ENCODE measurements at places on chromosomes 16 and 17.
A peak's percentile ranks its signal among the peaks of the same experiment; 100 is the strongest.

GRCh38 chr17:8708025-8708461 is 36.6 kb downstream of the CCDC42 start:
- no peak for DNase-seq

DNA sequence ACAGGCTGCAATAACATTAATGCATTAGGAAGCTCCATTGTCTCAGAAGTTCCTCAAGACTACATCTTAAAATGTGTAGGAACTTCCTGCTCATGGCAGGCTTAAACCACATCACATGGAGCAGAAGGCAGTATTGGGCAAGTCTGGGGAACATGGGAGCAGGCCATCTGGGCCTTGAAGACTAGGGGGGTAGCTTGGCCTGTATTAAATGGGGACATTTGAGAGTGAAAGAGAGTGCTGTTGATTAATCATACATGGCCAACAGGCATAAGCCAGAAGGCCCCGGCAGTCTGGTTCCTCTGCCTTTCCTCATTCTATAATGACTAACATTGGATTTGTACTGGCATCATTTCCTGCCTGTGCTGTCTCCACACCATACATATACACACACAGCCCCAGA is 25.2 kb upstream of the SLC5A11 start:
- DNase-seq: no peak

- DNase-seq: no peak
Measured at GRCh38 chr17:27457731-27458523, 1.7 kb downstream of the KSR1 start.

DNA sequence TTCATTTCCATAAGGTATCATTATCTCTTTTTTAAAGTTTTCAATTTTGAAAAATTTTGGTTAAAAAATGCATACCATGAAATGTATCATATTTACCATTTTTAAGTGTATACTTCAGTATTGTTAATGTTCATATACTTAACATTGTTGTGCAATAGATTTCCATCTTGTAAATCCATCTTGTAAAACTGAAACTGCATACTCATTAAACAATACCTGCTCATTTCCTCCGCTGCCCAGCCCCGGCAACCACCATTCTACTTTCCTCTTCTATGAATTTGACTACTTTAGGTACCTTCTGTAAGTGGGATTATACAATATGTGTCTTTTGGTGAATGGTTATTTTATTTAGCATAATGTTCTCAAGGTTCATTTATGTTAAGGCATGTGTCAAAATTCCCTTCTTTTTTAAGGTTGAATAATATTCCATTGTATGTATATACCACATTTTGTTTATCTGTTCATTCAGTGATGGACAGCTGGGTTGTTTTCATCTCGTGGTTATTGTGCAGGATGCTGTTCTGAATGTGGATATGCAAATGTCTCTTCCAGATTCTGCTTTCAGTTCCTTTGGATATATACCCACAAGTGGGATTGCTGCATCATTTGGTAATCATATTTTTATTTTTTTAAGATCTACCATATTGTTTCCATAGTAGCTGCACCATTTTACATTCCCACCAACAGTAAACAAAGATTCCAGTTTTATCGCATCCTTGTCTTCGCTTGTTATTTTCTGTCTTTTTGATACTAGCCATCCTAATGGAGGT is 6.7 kb downstream of the CCL2 start:
- DNase-seq: no peak

- no peak for DNase-seq
Measured at GRCh38 chr17:37138571-37139120, 189.9 kb downstream of the AATF start.

GRCh38 chr16:70638814-70639792 is 7.3 kb upstream of the IL34 start:
- no peak for DNase-seq

DNA sequence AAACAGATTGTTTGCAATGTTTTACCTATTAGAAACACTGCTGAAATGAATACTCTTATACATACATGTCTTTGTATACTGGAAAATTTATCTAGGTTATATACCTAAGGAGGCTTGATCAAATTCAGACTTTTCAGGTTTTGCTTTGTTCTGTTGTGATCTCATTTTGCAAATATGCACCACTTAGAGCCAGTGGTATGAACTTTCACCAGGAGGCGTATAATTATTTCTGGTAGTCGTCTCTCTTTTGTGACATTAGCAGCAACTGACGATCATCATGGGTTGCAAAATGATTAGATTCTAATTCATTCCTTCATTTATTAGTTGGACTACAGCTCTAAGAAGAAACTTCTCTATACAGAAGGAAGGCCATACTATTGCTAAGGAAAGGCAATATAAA is 26.9 kb downstream of the AP1G1 start:
- DNase-seq: no peak

DNA sequence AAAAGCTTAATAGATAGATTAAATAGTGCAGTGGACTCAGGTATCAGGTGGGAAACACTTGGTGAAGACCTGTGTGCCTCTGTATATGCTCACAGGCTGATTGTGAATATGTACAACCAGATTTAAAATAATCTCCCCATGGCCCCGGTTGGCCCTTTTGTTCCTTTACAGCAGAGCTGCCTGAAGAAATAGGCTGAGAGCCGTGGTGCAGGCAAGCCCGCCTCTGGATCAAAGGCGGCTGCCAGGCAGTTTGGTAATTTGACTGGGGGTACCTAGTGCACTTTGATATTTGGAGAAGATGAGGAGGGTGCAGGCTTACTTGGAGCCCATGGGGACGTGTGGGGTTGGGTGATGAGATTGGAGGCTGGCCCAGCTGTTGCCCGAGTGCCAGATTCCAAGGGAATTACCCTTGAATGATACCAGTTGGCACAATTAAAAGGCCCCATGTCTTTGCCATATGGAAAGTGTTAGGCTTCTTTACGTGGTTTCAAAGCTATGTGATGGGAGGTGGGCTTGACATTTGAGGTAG is 5.0 kb downstream of the NKD1 start:
- DNase-seq: no peak

DNA sequence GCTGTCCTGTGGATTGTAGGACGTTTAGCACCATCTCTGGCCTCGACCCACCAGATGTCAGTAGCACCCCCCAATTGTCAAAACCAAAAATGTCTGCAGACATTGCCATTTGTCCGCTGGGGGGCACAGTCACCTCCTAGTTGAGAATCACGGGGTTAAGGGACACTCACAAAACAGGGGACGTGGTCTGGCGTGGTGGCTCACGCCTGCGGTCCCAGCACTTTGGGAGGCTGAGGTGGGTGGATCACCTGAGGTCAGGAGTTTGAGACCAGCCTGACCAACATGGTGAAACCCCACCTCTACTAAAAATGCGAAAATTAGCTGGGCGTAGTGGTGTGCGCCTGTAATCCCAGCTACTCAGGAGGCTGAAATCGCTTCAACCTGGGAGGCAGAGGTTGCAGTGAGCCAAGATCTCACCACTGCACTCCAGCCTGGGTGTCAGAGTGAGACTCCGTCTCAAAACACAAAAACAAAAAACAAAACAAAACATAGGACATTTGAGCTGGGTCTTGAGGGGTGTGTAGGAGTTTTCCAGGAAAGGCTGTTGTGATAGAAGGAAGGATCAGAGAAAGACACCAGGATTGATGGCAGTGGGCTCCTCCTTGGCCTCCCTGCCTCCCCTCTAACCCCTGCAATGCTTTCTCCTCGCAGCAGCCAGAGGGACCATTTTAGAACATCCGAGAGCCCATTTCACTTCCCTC is 171.8 kb upstream of the GSE1 start:
- DNase-seq: no peak

GRCh38 chr16:20884240-20884556 is 16.0 kb downstream of the DCUN1D3 start:
- DNase-seq: peak; percentile 5

GRCh38 chr16:54696522-54696921 is 234.1 kb upstream of the IRX5 start:
- no peak for DNase-seq

DNA sequence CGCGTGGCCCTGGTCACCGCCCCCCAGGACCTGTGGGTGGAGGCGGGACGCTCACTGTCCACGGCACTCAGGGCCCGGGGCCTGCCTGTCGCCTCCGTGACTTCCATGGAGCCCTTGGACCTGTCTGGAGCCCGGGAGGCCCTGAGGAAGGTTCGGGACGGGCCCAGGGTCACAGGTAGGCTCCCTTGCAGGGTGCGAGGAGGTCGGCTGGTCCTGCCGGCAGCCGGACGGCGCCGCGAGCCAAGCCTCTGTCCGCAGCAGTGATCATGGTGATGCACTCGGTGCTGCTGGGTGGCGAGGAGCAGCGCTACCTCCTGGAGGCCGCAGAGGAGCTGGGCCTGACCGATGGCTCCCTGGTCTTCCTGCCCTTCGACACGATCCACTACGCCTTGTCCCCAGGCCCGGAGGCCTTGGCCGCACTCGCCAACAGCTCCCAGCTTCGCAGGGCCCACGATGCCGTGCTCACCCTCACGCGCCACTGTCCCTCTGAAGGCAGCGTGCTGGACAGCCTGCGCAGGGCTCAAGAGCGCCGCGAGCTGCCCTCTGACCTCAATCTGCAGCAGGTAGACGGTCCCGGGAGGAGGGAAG is 1.3 kb downstream of the GUCY2D start:
- no peak for DNase-seq

DNA sequence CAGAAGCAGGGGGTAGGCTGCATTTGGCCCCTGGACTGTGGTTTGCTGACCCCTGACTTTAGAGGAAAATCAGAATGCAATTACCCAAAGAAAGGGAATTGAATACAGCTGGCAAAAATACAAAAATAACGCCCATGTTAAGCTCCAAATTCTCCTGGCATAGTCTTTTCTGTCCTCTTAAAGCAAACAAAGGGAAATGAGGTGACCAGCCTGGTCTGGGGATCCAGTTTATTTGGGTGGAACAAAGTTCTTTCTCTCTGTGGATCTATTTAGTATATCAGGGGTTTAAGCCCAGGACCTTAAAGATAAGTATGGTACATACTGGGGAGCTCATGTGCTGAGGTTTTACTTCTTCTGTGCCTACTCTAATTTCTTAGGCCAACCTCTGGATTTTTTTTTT is 23.5 kb downstream of the DNAJA2 start:
- DNase-seq: no peak

Measured in RCC 7860 (cell line).